ENCODE measurements at places on chromosomes 5 and 9.

GRCh38 chr9:99389087-99390033, 167.3 kb downstream of the SEC61B start:
- no peak for DNase-seq

DNA sequence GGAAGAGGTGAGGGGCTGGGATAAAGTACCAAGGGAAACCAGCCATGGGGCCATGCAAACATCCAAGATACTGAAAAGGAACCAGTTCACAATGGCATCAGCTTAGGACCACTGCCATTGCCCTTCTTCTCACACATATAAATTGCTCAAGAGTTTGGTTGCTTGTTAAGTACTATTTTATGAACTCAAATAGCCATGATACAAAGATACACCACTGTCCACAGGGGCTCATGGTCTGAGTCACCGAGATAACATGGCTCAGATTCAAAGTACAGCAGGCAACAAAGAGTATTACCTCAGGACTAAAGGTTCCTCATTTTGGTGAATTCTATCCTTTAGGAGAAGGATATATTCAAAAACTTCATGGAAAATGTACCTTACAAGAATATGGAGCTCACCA, 55.6 kb downstream of the FANCC start:
- DNase-seq, result peak; percentile 50

DNA sequence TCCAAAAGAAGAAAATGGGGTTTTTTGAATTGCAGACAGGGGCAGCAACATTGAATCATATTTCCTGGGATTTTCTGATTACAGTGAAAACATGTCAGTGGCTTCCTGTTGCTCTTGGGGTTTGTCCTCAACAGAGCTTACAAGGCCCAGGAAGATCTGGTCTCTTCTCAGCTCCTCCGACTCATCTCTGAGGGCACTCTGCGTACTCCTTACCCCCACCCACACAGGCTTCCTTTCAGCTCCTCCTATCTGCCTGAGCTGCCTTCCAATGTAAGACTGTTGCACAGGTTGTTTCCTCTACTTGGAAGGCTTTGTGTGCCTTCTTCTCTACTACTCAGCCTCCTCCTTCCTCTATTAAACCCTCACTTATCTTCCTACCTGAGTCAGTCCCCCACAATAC, 245.1 kb upstream of the MEF2C start:
- DNase-seq, result peak; percentile 26

GRCh38 chr5:139669662-139670368, 21.7 kb downstream of the CXXC5 start:
- peak; percentile 97 for DNase-seq

GRCh38 chr9:132288966-132289365, 65.8 kb downstream of the SETX start:
- DNase-seq, result peak; percentile 29

- DNase-seq, result no peak
These were observed 519.3 kb downstream of the ISL1 start for GRCh38 chr5:51902512-51902911.

DNA sequence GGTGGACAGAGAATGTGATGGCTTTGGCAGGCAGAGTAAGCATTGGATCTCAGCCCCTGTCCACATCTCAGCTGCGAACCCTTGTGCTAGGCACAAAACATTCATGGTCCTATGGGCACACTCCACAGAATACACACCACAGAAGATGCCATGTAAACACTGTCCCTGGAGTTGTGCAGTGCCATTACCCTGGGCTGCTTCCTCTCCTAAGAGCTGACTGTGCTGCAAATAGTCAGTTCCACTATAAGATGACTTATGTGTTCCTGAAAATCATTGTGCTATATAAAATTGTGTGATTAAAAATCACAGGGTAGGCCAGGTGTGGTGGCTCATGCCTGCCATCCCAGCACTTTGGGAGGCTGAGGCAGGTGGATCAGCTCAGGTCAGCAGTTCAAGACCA, 31.9 kb upstream of the ATP6V1G1 start:
- DNase-seq, result no peak

- no peak for DNase-seq
These were observed 97.3 kb downstream of the ELAVL2 start for GRCh38 chr9:23728736-23729135.

GRCh38 chr5:132422720-132423437, 53.4 kb downstream of the SLC22A5 start:
- peak; percentile 98 for DNase-seq

- DNase-seq, result no peak
These were observed 31.6 kb upstream of the GABBR2 start for GRCh38 chr9:98740226-98740881.

GRCh38 chr5:32848681-32849080, 137.6 kb downstream of the NPR3 start:
- DNase-seq, result no peak

DNA sequence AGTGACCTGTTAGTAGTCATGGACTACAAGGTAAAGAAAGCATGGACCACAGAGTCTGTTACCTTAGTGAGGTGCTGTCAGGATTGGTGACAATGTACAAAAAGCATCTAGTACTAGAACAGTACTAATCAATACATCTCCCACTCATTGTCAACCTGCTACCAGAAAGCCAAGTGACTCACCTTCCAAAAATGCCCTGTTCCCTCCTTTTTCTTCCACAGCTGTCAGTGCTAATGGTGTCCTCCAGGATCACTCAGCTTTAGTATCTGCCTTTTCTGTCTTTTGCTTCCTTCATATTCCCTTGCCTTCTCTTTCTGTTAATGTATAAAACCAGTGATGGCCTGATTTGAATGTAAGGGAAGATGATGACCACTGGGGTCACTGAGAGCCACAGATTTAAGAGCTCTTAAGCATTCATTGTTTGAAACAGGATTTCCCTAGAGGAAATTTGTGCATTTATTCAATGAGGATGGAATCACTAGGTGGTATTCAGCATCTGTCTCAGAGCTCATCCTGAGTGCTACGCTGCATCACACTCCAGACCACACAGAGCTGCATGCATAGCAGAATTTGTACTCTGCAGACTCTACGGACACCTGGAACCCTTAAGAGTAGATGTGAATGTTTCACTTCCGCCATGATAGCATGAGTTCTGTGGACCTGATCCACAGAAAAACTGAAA, 71.0 kb downstream of the SV2C start:
- DNase-seq, result no peak

- no peak for DNase-seq
These were observed 39.3 kb downstream of the GLRA1 start for GRCh38 chr5:151885138-151885908.

DNA sequence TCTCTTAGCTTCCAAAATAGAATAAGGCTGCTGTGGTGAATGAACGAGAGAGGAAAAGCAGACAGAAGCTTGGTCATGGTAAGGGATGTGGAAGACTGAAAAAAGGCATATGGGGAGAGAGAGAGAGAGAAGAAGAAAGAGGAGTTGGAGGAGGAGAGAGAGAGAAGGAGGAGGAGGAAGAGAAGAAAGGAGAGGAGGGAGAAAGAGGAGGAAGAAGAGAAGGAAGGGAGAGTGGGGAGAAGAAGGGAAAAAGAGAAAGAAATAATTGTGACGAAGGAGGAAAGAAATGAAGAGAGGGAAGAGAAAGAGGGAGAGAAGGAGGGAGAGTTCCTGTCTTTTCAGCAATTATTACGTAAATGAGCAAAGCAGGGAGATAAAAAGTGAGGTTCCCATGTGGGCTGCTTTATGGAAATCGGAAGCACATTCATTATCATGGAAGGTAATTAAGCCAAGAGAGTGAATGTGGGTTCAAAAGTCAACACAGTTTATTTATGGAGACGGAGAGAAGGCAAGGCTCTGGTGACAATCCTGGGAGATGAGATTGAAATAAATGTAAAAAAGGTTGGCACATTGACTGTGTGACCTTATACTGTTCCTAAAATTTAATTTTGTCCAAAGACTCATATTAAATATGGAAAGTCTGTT, 611.2 kb downstream of the KIF4B start:
- DNase-seq, result no peak

GRCh38 chr5:39850291-39850690, 425.5 kb upstream of the DAB2 start:
- no peak for DNase-seq

DNA sequence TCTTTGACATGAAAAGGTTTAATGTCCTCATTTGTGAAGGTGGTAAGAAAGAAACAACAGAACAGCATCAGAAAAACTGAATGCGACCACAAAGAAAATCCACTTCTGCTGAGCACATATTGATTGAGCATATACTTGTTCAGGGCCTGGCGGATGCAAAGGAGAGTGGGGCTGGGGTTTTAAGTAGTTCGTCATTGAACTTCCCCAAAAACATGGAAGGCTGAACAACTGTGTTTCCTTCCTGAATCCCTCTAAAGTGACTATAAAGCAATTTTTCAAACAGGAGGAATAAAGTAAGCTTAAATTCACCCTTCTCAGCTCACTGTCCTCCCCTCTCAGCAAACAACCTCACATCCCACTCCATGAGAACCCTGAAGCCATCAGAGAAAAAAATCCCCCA, 262.9 kb downstream of the AGTPBP1 start:
- DNase-seq, result no peak

- DNase-seq, result no peak
These were observed 20.6 kb downstream of the FST start for GRCh38 chr5:53501054-53501453.

GRCh38 chr9:15371448-15371845, 51.2 kb upstream of the SNAPC3 start:
- no peak for DNase-seq

GRCh38 chr5:76552546-76552945, 70.7 kb downstream of the F2RL2 start:
- no peak for DNase-seq

DNA sequence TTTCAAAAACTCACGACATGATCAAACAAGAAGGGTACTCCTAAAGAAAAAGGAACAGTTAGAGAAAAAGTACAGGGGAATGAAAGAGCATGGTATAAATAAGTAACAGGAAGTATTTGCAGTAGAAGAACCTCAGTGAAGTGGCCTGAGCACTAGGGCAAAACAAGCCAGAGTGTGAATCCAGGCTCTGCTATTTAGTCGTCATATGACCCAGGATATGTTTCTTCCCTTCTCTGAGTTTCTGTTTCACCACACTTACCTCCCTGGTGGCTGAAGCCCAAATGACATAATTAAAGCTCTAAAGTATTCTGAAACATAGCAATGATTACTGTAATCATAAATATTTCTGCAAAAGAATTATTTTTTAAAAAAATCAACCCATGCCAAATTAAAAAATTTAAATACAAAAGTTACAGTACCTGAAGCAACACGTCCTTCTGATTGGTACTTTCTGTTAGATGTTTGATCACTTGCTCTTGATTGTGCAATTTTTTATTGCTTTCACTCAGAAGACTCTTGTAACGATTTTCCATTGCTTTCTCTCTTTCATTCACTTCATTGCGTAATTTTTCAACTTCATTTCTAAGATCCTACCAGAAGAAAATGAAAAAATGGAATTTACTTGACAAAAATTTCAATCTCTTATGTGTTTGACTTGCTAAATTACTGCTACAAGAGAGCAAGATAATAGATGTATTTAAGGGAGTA, 88.9 kb downstream of the CDK5RAP2 start:
- DNase-seq, result peak; percentile 13

DNA sequence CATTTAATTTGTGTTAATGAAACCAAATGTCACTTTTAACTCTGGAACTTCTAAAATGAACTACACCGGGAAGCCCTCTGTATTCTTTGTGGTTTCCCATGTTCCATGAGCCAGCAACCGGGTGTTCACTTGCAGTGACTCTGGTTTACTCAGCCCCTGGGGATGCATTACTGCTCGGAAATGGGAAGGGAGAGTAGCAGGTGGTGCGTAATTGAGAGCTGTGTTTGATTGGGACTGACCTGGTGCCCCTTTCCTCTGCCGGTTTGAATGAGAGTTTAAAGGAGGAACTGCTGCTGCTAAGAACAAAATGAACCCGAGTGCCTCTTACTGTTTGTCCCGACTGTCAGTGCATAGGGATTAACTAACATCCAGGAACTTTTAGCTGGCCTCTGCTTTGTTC, 100.1 kb upstream of the DHFR start:
- peak; percentile 22 for DNase-seq

DNA sequence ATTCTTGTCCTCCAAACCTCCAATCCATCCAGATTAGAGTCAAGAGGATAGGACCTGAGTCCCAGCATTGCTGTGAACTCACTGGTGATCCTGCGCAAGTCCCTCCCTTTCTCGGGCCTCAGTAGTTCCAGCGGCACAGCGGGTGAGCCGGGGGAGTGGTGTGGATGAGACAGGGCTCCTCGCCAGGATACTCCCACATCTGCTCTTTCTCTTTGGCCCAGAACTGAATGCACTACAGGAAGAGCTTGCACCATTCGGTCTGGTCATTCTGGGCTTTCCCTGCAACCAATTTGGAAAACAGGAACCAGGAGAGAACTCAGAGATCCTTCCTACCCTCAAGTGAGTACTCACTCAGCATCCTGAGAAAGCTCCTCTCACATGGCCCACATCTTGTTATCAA, 6.3 kb downstream of the GPX3 start:
- DNase-seq, result no peak

- no peak for DNase-seq
These were observed 892 bp downstream of the SMIM32 start for GRCh38 chr5:136192015-136192525.

DNA sequence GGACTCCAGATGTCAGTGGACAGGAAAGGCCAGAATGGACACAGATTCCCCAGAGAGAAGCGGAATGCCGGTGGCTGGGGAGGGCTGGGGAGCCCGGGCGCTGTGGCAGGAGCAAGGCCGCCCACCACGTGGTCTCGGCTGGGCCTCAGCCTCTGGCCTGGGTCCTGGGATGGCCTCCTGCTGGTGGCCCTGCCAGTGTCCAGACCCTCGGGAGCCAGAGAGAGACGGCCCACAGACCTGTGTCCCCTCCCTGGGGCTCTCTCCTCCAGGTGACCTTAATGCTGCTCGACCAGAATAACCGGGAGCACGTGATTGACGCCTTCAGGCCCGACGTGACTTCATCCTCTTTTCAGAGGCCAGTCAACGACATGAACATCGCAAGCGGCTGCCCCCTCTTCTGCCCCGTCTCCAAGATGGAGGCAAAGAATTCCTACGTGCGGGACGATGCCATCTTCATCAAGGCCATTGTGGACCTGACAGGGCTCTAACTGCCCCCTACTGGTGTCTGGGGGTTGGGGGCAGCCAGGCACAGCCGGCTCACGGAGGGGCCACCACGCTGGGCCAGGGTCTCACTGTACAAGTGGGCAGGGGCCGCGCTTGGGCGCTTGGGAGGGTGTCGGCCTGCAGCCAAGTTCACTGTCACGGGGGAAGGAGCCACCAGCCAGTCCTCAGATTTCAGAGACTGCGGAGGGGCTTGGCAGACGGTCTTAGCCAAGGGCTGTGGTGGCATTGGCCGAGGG, 19.0 kb downstream of the FBXW5 start:
- DNase-seq, result no peak
